ENCODE measurements at places on chromosomes 1 and 21.

- no peak for DNase-seq
Measured at GRCh38 chr1:14777516-14778506, 179.3 kb downstream of the KAZN start.

- DNase-seq, result no peak
Measured at GRCh38 chr1:61085206-61085982, 3.0 kb downstream of the NFIA start.

DNA sequence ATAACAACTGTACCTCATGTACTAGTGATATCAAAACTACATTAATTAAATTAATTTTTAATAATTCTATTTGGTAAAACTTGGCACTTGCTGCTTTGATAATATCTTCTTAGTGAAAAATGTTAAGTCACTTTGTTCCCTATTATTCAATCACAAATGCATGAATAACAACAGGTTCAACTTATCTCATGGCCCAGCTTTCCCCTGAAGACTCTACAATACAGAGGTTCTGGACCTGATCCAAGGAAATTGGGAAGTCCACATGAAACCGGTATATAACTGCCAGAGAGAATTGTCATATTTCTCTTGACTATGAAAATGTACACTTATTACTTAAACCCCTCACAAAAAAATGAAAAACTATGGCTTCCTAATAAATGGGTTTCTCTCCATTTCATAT lies 33.9 kb upstream of the PTPRC start:
- no peak for DNase-seq

DNA sequence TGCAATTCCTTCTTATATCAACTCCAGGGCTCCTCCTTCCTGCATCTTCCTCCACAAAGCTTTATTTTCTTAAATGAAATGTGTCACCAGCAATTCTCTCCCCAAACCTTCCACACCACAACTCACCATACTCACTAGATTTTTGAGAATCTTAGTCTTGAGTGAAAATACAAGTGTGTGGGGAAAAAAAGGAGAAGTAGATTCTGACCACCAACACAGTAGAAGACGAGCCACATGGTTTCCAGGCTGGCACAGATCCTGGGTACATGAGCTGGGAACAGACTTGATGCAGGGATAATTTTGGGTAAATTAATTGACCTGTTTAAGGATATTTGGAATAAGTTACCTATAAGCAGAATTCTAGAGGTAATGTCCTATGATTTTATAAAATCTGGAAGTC lies 72.8 kb upstream of the KCNJ15 start:
- DNase-seq, result no peak

GRCh38 chr1:43437031-43437973 lies 16.4 kb downstream of the HYI start:
- no peak for DNase-seq

GRCh38 chr1:218971156-218971555 lies 202.5 kb upstream of the LYPLAL1 start:
- no peak for DNase-seq

- DNase-seq, result peak; percentile 39
Measured at GRCh38 chr1:243421784-243422183, 165.9 kb downstream of the SDCCAG8 start.

GRCh38 chr1:74412244-74412643 lies 100.2 kb downstream of the LRRC53 start:
- no peak for DNase-seq

GRCh38 chr1:24323281-24323680 lies 4.1 kb downstream of the GRHL3 start:
- peak; percentile 84 for DNase-seq

- no peak for DNase-seq
Measured at GRCh38 chr1:29286194-29286767, 50.0 kb downstream of the PTPRU start.

- no peak for DNase-seq
Measured at GRCh38 chr1:176206006-176206960, 803 bp downstream of the COP1 start.

GRCh38 chr1:111369645-111370044 lies 57.9 kb downstream of the OVGP1 start:
- DNase-seq, result no peak

DNA sequence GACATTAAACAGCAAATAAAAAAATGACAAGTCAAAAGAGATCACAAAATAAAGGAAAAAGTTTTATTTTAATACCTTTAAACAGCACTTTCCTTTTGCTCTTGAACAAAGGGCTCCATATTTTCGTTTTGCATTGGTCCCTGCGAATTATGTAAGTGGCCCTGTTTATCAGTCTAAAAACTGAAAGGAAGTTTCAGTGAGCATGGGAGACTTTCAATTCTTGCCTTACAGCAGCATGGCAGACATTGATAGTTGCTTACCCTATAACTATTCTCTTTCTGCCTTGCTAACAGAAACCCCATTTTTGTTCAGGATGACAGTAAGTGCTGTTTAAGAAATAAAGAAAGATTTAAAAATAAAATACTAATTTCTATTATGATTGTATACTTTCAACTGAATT lies 5.2 kb upstream of the SH3GLB1 start:
- DNase-seq, result no peak

GRCh38 chr1:167955915-167956314 lies 19.0 kb upstream of the MPC2 start:
- DNase-seq, result no peak

DNA sequence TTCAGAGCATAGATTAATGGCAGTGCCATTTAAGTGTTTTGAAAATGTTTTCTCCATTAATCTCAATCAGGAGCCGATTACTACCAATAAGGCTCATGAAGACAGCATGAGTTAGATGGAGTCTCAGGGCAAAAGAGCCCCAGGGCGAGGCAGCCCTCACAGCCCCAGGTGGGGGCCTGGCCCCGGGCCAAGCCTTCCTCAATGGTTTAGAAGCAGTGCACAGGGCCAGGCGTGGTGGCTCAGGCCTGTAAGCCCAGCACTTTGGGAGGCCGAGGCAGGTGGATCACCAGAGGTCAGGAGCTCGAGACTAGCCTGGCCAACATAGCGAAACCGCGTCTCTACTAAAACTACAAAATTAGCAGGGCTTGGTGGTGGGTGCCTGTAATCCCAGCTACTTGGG lies 348.1 kb upstream of the VAMP3 start:
- DNase-seq, result no peak

GRCh38 chr21:34170886-34171285 lies 97.5 kb downstream of the MRPS6 start:
- DNase-seq, result no peak

GRCh38 chr1:79899914-79900313 lies 893.4 kb upstream of the ADGRL4 start:
- DNase-seq, result no peak

DNA sequence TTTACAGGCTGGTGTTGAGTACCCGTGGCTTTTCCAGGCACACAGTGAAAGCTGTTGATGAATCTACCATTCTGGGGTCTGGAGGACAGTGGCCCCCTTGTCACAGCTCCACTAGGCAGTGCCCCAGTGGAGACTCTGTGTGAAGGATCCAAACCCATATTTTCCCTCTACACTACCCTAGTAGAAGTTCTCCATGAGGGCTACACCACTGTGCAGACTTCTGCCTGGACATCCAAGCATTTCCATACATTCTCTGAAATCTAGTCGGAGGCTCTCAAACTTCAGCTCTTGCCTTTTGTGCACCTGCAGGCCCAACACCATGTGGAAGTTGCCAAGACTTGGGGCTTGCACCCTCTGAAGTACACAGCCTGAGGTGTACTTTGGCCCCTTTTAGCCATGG lies 227.8 kb downstream of the BACH1 start:
- no peak for DNase-seq

GRCh38 chr1:6688001-6688400 lies 13.6 kb downstream of the DNAJC11 start:
- no peak for DNase-seq

DNA sequence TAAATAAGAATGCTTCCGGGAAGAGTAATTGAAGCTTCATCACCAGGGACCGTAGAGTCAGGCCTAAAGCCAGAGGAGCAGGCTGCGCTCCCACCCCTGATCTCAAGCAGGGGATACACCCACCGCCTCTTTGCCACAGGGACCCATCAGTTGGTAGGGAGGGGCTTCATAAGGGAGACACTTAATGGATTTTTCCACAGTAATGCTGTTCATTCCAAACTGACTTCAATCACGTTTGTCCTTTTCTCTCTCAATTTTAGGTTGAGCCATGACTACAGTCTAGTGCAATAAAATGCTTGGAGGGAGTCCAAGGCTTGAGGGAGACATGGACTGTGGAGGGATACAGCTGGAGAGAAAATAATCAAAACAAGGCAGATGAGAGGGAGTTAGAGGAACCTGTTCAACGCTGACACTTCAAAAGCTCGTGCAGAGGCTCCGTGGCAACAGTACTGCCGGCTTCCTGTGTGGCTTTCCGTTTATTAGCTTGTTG lies 111.5 kb downstream of the SEC16B start:
- no peak for DNase-seq

- DNase-seq, result no peak
Measured at GRCh38 chr1:60436186-60436585, 362.6 kb upstream of the C1orf87 start.

DNA sequence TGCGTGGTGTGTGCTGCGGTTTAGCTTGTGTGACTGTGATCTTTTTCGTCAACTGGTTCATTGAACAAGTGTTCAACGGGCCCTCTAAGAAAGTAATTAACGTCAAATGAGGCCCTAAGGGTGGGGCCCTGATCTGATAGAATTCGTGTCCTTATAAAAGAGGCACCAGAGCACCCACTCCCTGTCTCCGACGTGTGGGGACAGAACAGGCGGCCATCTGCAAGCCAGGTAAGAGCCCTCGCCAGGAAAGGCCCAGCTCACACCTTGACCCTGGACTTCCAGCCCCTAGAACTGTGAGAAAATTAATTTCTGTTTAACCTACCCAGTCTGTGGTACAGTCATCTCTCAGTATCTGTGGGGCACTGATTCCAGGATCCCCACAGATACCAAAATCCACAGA lies 20.4 kb upstream of the SAMD11 start:
- no peak for DNase-seq

DNA sequence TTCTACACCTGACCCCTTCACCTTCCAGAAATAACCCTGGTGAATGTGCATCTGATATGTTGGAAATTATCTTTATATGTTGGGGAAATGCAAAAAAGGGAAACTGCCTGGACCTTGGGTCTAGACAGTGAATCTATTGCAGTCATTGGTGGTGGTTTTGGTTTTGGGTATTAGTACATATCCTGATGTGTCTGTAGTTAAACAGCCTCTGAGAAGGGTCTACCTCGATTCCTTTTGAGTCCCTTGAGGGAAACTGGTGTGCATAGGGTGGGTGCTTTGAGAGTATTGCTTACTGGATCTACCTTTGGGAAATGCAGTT lies 127.3 kb upstream of the KIAA0040 start:
- DNase-seq, result no peak

GRCh38 chr1:230858918-230859729 lies 9.2 kb downstream of the C1orf198 start:
- no peak for DNase-seq

DNA sequence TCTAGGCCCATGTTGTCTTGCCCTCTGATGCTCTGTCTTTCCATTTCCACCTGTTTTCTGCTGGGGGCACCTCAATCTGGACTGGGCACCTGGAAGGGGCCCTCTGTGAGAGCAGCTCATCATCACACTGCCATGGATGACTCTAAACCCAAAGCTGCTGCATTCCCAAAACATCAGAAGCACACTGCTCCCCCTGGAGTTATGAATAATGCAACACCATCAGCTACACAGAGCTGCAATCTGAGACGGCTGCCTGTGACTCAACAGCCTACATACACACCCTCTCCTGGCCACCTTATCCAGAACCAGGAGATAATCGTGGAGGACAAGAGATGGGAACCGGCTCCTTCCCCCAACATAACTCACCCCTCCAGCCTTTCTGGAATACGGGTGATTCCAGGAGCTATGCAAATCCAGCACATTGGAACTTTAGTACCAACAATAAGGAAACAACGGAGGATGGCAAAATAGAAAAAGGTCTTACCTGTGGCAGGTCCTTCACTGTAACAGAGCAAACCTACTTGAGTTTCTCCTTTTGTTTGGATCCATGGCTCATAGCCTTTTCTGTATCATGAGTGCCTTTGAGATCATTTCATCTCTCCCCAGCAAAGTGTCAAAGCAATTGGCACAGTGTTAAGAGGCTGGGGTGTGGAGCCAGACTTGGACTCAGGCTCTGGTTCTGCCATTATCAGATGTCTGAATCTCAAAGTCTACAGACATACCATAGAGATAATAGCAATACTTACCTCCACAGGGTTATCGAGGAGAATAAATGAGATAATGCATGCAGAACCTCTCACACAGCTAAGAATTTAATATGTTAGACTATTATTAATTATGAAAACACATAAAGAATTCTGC lies 29.3 kb downstream of the AK2 start:
- no peak for DNase-seq

DNA sequence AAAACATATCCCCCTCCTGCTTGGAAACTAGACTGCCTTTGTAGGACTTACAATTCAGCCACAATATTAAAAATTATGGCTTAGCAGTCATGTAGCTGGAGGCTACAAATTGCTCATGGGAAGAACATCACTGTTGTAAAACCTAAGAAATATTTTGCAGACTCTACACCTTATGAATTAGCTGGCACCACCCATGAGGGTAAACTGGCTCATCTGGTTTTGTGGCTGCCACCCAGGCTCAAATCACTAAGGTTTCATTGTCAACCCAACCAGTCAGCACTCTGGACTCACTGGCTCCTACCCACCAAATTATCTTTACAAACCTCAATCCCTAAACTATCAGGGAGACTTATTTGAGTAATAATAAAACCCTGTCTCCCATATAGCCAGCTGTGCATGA lies 100.7 kb upstream of the OLFM3 start:
- DNase-seq, result peak; percentile 72

DNA sequence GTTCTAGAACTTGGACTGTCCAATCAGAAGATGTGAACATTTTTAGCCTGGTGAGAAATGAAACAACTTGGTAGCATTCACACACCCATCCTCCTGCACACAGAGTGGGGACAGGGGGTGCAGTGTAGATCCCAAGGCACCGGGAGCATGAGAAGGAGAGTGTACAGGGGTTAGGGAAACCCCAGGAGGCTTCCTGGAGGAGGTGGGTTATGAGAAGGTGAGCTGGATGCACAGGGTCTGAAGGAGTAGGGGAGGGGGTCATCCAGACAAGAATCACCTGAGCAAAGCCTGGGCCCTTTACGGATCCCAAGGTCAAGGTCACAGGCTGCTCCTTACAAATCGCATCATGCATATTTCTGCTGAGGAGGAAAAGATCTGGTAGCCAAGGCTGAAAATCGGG lies 117.5 kb upstream of the TMPRSS2 start:
- DNase-seq, result no peak

GRCh38 chr1:6272452-6272851 lies 11.6 kb upstream of the GPR153 start:
- no peak for DNase-seq

- DNase-seq, result no peak
Measured at GRCh38 chr1:209458921-209459320, 124.6 kb upstream of the CAMK1G start.

DNA sequence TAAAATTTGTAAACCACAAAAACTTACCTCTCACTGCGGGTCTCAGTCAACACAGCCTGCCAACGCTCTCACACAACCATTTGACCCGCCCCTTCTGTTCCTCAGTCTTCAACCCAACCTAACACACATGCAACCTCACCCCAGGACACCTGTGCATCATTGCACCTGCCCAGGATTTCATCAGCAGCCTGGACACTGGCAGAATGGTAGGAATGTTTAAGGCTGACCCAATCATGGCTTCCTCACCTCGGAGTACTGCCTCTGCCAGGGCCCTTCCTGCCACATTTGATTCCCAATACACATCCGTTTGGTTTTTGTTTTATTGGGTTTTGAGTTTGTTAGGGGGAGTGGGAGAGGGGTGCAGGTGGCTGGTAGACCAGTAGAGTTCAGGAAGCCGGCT lies 40.7 kb downstream of the TOMM20 start:
- DNase-seq, result no peak

Data from epithelial cell of prostate (primary cell).